ENCODE measurements at places on chromosomes 5 and 9. TPM values are rescaled to one million over a fixed set of nuclear protein-coding genes. Genes with fewer than 3 reads are reported as not detected.

BTNL8 gene
- not detected for total RNA-seq

IFNA14 gene
- total RNA-seq, result not detected

SLC1A1 gene
- total RNA-seq, result 11.8 TPM

PPP1R26 gene
- 33.5 TPM for total RNA-seq

PITX1 gene
- 34.0 TPM for total RNA-seq

PARP8 gene
- 9.5 TPM for total RNA-seq
